Spinal cord (tissue), 10 donors: ENCODE measurements at places on chromosomes 6 and 20. TPM values are rescaled to one million over a fixed set of nuclear protein-coding genes. Genes with fewer than 3 reads are reported as not detected.

The ULBP1 gene
- 0.20 TPM for total RNA-seq

The NAA20 gene
- total RNA-seq = 47.8 TPM

The NRSN1 gene
- total RNA-seq = 16.1 TPM

The RBM12 gene
- total RNA-seq = 66.8 TPM

The CFAP61 gene
- total RNA-seq = 9.8 TPM

- DNase-seq = no peak
These were observed 383.3 kb downstream of the TFAP2A start for GRCh38 chr6:10031617-10032016.

DNA sequence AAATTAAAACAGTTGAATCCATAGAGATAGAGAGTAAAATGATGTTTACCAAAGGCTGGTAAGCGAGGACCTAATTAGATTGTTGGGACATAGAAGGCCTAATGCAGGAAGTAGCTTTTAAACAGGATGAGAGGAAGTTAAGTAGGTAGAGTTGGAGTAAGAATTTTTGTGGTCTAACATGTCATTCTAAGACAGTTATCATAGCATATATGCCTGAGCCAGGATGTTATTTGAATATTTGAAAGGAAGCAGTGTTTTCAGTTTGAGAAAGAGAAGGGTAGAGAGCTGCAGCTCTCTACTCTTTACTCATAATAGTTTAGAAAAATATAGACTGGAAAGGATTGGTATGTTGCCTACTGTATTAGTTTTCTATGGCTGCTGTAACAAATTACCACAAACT lies 121.6 kb downstream of the MEI4 start:
- DNase-seq = no peak

DNA sequence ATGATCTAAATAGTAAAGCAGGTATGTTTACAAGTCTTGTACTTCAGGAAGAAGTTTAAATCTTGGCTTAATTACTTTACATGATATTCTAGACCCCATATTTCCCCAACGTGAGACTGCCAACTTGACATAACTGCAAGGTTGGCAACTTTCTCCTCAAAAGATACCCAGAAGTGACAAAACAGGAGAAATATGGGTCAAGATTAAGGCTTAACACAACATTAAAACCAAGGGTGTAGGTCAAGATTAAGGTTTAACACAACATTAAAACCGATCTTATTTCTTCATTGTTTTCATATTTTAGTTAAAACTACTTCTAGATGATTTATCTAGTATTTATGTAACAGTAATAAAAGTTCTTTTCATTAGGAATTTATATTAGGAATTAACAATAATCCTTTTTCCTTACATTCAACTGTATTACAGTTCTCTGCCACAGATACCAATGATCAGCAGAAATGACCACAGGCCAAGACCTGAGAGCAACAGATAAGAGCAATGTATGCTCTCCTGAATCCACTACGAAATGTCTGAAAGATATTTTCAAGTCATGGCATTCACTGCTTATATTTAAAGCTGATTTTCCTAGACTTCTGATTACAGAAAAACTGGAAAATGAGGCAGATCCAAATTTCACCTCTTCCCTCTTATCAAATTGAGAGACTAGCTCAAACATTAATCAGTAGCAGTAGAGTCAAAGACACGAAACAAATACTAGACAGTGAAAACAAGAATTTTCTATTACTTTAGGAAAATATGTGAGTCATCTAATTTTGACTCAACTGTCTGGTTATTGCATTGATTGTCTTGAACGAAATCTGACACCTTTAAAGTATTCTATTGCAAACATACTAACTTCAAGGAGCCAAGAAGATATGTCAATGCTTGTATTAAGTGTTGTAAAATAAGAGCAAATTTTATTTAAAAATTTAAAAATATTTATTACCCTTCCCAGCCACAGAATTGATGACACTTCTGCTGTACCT lies 72.3 kb downstream of the RNGTT start:
- no peak for DNase-seq

DNA sequence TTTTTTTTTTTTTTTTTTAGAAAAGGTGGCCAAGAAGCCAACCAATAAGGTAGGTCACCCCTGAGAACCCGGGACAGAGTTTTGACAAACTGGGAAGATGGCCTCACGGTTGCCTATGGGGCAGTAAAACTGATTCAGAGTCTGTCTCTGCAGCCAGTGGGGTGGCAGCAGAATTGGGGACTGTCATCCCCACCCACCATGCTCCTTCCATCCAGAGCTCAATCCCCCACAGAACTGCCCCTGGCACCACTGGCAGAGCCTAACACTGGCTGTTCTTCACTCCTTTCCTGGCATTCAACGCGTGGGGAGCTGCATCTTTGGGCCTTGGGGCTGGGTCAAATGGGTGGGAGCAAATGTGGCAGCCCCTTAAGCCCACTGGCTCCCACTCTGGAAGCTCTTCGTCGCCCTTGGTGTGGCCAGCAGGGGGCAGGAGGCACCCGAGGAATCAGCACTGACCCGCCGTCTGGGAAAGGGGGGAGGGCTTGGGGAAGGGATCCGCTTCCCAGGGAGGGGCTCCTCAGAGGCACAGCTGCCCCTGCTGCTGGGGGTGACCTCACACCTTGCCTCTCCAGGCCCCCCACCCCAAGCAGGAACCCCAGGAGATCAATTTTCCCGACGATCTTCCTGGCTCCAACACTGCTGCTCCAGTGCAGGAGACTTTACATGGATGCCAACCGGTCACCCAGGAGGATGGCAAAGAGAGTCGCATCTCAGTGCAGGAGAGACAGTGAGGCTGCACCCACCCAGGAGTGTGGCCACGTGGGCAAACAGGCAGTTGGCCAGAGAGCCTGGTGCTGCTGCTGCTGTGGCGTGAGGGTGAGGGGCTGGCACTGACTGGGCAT lies 10.4 kb downstream of the CD40 start:
- no peak for DNase-seq

- no peak for DNase-seq
These were observed 43.2 kb upstream of the PNRC1 start for GRCh38 chr6:89037141-89037900.

DNA sequence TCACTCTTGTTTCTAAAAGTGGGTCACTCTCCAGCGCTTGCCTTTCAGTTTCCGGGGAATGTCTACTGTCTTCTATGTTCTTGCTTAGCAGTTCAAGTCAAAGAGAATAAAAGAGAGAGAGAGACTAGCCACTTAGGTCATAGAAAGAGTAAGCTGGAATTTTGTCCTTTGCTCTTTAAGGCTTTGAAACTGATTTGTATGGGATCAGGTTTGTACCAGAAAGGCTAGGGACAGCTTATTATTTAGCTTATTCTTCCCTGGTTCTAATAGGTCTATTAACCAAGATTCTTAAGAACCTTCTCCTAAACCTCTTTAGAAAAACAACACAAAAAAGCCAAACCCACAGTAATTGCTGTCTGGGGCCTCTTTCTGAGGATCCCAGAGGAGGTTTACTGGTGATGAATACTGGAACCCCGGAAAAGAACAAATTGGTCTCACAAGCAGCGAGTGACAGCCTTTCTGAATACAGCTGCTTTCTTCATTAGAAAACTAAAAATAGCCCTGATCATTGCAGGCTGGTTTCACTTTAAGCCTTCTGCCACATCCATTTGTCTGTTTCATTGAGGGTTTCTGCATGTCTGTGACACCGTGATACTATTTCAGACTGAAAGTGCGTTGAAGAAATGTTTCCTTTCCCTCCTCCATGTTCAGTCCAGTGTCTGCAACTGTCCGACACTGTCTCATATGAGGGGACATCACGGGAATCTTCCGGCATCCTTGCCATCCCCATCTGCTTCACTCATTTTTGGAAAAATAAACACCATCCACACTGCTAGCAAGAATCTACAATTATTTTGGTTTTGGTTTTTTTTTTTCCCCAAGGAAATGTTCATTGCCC lies 75.1 kb upstream of the ATXN1 start:
- DNase-seq = no peak

GRCh38 chr6:167471548-167471930 lies 146.7 kb downstream of the TTLL2 start:
- DNase-seq = no peak

GRCh38 chr20:55437798-55438415 lies 567.4 kb downstream of the CBLN4 start:
- DNase-seq = no peak

- DNase-seq = no peak
These were observed 15.7 kb upstream of the AKAP12 start for GRCh38 chr6:151224076-151224475.
